ENCODE measurements at places on chromosomes 6 and 20.
A peak's percentile ranks its signal among the peaks of the same experiment; 100 is the strongest.

- no peak for DNase-seq
These were observed 43.6 kb downstream of the MBOAT1 start for GRCh38 chr6:20168690-20169089.

DNA sequence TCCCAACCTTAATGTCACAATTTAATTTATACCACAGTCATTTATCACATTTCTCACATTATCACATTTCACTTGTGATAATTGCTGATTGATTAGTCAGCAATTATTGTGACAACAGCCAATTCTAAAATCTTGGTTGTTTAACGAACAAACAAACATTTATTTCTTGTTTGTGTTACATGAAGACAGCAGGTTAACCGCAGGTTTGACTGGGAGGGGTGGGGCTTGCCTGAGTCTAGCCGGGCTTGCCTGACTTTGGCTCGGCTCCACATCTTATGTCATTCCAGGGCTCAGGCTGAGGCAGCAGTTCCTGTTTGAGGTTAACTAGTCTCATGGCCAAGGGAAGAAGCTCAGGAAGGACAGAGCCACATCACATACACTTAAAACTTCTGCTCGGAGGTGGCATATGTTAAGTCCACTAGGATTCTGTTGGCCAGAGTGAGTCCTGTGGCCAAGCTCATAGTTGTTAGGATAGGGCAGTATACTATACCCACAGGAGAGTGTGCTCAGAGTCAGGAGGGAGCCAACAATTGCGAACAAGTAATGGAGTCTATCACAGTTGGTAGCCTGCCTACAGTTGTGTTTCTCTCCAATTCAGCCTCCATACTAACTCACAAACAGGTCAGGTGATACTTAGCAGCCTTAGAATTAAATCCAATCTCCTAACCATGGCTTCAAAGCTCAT lies 90.0 kb upstream of the IFNGR1 start:
- DNase-seq = peak; percentile 70

GRCh38 chr20:49424536-49424935 lies 57.9 kb downstream of the KCNB1 start:
- peak; percentile 15 for DNase-seq

DNA sequence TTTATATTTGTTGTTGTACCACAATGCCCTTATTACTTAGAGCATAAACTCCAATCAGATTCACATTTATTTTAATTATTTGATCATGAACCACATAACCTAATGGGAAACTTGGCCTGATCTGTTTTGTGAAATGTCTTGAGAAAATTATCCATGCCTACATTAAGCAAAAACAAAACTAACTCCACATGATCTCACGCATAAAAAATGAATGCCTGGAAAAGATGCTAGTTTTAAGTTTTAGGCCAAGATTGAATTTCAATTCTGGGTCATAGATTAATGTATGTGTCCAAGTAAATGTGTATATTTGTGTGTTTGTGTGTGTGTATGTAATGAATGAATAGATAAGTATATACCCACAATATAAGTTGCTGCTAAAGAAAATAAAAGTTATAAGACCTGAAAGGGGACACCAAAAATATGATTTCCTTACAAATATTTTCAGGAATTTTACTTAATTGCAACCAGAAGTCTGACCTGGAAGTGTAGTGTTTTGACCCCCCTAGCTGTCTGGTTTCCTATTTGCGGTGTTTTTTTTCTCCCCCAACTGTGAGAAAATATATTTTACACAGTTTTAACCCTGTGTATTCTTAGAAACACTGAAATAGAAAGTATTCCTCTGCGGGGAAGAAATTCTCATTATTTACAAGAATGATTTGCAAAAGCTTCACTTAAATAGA lies 97.2 kb downstream of the JAG1 start:
- peak; percentile 33 for DNase-seq

- DNase-seq = no peak
These were observed 26.1 kb downstream of the NHSL1 start for GRCh38 chr6:138473144-138473543.

- no peak for DNase-seq
These were observed 13.1 kb downstream of the PEDS1 start for GRCh38 chr20:50140339-50140859.

DNA sequence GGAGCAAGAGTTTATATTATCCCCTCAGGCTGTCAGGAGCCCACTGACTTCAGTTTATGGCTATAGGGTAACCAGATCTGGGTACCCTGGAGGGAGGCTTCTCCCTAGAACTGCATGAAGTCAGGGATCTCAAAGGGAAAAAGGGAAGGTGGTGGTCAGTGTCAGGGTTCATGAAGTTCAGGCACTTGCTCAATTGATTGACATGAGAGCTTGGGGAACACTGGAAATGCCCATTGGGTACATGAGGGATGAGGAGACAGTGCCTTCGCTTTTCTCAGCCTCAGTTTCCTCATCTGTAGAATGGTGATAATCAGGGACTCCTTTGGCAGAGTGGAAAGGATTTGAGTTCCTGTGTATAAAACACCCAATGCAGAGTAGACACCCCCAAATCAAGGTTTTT lies 22.6 kb downstream of the SIRPA start:
- DNase-seq = no peak

DNA sequence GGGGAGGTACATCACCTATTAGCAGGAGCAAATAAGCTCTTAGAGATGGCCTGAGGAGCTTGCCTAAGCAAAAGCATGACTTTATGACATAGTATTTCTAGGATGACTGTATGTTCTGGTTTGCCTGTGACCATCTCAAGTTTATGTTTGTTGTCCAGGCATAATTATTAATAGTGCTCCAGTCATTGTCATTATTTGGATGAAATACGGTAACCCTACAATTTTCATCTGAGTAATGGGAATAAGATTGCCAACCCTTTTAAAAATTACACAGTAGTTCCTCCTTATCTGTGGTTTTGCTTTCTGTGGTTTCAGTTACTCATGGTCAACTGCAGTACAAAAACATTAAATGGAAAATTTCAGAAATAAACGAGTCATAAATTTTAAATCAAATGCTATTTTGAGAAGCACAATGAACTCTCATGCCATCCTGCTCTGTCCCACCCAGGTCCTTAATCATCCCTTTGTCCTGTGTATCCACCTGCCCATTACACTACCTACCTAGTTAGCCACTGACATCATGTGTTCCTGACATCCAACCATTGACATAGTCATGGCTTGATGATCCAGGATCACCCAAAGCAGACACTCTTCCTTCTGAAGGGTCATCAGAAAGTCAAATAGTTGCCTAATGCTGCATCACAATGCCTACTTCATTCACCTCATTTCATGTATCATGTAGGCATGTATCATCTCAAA lies 27.0 kb upstream of the TFB1M start:
- DNase-seq = peak; percentile 77

DNA sequence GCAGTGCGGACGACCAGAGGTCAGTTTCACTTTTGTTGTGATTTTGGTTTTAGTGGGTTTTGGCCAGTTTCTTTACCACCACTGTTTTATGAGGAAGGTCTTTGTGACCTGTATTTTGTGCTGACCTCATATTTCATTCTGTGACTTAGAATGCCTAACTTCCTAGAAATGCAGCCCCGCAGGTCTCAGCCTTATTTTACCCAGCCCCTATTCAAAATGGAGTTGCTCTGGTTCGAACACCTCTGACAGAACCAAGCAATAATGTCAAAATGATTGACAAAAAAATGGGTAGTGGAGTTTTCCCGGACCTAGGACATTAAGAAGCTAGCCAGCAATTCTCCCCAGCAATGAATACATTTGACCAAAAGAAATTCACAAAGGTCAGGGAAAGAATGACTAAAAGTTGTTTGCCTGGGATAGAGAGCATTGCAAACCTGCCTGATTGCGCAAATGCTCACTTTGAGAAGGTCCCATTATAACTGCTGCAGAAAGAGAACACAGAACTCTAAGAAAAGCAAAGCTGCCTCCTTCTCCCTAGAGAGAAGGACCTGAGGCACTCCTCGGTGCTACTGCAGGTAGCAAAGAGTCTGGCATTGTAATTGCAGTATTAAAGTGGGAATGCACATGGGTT lies 288.8 kb downstream of the ADGB start:
- peak; percentile 31 for DNase-seq

- peak; percentile 34 for DNase-seq
These were observed 12.7 kb downstream of the SPDEF start for GRCh38 chr6:34543421-34543820.

DNA sequence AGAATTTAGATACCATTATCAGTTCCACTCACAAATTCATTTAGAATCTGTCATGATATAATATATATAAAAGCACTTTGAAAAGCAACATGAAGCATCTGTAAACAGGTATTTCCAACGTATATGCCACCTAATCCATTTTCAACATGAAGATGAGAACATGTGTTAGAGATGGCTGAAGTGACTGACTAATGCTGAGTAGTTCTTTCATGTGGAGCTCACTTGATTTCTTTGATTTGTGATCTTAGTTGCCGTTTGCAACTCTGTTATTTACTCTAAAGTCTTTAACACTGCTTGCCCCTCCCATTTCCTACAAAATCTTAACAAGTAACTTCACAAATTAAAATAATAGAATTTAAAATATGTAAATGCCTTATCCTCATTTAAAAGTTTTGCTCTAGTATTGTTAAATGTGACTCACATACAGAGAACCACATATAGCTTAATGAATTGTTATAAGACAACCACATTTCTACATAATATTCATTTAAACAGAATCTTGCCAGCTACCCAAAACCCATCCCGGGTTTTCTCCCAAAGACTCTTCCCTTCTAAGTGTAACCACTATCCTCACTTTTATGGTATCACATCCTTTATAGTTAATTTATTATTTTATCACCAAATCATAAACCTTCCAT lies 78.3 kb downstream of the ME1 start:
- DNase-seq = peak; percentile 6

DNA sequence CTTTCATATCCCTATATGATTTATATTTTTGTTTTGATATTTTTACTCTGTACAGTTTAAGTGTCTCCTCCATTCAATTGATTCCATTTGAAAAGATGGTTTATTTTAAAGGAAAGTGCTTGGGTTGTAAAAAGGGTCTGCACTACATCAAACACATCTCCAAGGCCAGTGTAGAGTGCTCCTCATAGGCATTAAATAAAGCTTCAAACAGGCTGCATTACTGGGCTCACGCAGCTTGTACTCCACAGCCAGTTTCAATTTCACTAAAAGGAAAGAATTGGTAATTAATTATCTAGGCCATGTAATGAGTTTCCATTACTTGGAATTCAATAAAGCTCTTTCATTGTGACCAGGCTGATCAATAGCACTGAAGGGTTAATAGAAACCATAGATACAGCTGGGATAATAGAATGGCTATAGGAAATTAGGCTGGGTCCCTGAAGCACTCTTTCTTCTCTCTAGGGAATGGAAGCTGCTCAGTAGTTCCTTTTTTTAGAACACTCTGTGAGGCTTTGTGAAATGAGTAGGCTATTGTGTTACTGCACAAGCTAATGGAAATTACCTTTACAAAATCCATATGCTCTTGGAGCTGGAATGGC lies 442.2 kb downstream of the RNF144B start:
- DNase-seq = no peak

- no peak for DNase-seq
These were observed 3.8 kb downstream of the MEP1A start for GRCh38 chr6:46796848-46797580.

DNA sequence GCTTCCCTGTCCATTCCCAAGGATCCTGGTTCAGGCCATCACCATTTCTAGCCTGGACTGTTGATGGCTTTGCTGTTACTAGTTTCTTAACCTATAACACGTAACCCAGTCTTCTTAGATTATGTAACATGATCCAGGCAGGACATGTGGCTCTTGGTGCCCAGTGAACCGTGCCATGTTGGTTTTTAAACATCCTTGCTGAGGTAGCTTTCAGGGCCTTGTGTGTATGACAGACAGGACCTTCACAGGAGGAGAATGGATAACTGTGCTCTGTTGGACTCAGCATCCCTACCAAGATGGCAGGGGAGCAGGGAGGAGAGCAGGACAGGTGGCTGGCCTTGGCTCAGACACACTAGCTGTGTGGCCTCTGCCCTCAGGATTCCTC lies 46.8 kb downstream of the PANK2 start:
- no peak for DNase-seq

GRCh38 chr6:157879034-157879872 lies 56.2 kb downstream of the SNX9 start:
- DNase-seq = no peak

DNA sequence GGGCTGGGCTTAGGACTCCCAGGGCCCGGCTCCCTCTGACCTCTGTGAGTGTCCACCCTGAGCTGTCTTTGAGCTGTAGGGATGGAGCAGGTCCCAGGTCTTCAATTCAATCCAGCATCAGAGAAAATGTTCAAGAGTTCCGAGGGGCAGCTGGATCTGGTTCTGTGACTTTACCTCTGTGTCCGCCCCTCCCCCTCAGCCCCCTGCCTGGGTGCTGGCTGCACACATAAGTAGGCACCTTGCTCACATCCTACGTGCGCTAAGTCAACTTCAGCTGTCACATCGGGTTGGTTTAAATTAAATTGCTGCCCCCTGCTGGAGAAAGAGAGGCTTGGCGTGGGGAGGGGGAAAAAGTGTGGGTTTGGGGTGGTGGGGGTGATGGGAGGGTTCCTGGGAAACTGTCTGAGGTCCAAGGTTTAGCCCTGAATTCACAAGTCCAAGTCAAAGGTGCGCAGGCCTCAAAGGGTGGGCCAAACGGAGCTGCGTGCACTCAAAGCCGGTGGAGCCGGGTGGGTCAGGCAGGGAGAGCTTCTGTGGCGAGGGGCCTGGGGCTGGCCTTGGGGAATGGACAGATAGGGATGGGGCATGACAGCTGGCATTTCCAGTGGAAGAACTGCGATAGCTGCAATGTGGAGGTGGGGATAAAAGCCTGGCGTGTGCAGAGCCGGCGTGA lies 3.0 kb downstream of the WFDC5 start:
- peak; percentile 29 for DNase-seq

DNA sequence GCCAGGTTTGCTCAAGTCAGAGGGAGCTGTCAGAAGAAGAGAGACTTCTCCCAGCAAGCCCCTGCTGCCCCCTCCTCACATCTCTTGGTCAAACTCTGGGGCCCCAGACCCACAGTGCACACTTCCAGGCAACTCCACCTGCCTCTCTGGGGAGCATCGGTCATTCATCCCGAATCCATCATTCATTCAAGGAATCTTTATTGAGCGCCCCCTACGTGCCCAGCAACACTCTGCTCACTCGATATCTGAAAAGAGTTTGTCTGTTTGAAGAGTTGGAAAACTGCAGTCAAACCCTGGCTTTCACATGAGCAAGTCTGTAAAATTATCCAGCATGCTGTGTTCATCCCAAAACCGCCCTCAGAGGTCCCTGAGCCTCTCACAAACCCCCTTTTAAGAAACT lies 66.2 kb downstream of the PRR18 start:
- DNase-seq = no peak

DNA sequence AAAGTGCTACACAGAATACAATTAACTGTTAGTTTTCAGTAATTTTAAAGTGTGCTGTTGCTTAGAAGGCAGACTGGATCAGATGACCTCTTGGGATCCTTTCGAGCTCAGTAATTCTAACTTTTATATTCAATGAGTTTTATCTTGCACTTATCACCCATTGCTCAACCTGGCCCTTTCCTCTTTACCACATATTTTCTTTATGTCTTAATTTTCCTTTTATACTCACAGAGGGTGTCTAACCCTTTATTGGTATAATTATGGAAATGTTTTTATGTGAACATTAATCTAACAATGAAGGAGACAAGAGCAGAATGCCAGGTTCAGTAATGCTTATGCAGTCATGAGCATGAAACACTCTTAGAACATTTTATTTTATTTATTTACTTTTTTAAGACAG lies 39.7 kb upstream of the CARMIL1 start:
- no peak for DNase-seq
